SW 1271 (cell line): ENCODE measurements at places on chromosomes 3 and 15.

DNA sequence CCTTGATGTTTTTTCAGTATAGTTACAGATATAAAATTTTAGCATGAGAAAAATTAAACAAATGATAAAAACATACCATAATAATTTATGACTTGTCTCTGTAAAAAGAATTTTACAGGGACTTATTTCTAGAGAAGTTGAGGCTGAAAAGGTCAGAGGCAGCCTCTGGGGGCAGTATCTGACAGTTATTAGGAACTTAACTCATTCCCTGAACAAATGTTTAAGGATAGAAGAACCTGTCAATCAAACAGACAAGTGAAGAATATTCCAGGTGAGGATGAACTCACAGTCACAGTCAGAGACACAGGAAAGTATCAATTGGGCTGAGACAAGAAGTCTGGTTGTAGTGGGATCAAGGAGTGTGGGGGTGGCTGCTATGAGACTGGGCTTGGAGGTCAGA is 7.3 kb downstream of the MYLK start:
- no peak for DNase-seq

DNA sequence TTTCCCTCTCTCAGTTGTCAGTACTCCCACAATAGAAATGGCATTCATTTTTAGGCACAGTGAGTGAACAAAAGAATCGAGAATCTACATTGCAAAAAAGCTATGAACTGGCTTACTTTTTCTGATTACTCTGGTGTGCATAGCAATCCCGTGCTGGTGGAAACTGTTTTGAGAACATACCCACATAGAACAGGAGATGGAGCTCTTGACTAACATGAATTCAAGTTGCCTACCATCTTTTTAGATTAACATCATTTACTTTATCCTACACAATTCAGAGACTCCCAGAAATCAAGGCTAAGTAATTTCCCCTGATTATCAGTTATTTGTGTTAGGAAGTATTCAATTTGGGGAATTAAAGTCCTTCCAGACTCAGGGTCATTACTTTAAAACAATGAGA is 326.6 kb downstream of the ARPP21 start:
- DNase-seq = peak; percentile 16

- DNase-seq = no peak
Observed at GRCh38 chr15:83959477-83959876, 276.1 kb upstream of the GOLGA6L4 start.

DNA sequence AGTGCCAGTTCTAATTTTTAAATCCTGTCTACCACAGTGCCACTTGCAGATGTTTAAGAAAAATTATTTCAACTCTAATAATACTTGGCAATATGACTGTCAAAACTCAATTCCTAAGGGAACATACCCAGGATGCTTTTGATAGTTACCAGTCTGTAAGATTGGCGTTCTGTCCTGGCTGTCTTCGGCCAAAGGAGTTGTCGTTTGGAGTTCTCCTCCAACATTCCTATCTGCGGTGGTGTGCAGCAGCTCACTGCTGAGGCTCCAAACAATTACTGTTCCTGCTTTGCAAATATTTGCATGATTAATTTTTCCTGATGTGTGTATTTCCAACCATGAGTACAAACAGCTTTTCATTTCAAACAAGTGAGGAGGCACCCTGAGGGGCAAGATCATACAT is 330.8 kb upstream of the DPH6 start:
- no peak for DNase-seq

DNA sequence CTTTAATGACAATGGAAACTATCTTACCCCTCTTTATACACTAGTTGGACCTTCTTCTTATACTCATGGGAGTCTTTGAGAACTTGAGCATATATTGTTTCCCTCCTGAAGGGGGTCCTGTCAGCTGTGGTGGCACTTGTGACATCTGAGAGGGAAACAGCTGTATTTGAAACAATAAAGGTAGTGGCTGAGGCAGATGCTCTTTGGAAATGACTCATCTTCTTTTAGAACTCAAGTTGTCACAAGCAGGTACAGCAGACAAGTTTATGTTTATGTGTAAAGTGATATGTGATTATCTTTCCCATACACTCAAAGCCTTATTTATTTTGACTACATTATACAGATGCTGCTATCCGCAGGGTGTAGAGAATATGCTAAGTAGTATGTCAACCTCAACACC is 220.0 kb upstream of the GRM7 start:
- no peak for DNase-seq

- DNase-seq = no peak
Observed at GRCh38 chr3:122987736-122988319, 39.7 kb downstream of the SEMA5B start.

DNA sequence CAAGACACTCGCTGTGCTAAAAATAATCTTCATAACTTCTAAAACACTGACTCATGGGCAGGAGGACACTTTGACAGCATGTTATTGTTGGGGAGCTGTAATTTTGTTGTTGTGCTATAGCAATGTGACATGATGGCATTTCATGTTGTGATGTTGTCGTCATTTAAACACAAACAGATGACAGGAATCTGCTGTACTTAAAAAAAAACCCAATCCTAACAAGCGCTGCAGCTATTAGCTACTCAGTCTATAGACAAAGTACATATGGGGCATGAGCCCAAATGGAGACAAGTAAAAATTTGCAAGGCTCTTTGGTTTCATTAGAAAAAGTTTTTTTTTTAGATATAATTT is 828 bp upstream of the ATOSA start:
- no peak for DNase-seq

DNA sequence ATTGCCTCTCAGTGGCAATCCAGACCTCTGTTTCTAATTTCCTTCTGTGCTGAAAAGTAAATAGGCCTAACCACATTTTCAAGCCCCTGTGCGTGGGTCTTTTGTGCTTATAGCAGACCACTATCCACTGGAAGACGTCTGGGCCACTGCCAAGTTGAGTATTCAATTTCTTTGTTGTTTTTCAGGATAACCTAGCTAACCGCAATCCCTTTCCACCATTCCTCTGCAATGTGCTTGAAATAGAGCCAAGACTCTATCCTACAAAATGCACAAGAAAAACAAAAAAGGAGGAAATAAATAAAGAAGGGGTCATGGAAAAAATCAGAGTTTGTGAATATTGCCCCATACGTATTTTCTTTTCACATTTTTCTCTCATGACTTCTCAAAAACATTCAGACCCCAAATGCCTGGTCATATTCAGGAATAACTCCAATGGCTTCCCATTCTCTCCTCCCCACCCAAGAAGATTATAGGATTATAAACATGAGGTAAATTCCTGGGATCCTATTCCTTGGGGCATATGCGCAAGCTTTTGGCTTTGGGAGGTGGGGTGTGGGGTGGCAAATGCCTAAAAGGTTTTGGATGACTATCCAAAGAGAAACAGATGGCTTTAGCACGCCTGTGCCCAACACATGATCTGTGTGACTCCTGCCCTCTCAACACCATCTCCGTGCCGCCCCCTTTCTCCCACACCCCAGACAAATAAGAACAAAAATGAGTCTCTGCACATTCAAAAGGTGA is 217.9 kb upstream of the THBS1 start:
- no peak for DNase-seq

GRCh38 chr3:109784852-109785631 is 447.7 kb upstream of the DPPA4 start:
- DNase-seq = no peak

DNA sequence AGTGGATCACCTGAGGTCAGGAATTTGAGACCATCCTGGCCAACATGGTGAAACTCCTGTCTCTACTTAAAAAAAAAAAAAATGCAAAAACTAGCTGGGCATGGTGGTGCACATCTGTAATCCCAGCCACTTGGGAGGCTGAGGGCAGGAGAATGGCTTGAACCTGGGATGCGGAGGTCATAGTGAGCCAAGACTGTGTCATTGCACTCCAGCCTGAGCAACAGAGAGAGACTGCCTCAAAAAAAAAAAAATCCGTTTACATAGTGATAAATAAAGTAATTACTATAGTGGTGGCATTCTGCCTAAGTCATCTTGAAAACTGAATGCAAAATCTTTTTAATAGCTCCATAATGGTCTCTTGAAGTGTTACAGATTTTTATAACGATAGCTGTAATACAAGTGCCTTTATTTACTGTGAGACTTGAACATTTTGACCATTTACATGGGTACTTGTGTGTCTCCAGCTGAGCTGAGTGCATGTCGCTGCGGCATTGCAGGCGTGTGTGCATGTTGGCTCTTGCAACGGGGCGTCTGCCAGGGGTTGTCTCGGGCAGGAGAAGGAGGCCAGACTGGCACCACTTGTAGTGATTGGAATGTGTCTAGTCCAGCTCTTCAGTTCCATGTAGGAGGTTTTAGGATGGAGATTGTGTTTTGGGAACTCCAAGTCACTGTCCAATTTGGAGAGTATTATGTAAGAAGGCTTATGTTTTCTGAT is 111.9 kb downstream of the IGF1R start:
- no peak for DNase-seq

- DNase-seq = no peak
Observed at GRCh38 chr3:175447521-175447920, 588.4 kb downstream of the NAALADL2 start.

DNA sequence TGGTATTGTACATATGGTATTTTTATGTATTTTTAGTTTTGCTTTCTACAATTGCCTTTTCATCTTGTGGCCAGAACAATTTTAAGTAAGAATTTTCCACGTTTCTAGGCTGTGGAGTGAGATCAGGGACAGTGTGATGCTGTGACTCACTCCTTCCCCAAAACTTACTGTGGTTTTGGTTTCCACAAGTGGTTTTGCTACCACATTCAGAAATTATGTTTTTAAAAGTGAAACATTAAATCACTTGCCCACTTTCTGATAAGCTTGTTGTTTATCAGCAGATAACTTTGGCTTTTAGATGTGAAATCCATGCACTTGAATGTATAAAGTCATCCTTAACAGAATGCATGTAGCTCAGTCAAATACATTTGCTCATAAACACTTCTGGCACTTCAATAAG is 192.2 kb upstream of the THRB start:
- no peak for DNase-seq

DNA sequence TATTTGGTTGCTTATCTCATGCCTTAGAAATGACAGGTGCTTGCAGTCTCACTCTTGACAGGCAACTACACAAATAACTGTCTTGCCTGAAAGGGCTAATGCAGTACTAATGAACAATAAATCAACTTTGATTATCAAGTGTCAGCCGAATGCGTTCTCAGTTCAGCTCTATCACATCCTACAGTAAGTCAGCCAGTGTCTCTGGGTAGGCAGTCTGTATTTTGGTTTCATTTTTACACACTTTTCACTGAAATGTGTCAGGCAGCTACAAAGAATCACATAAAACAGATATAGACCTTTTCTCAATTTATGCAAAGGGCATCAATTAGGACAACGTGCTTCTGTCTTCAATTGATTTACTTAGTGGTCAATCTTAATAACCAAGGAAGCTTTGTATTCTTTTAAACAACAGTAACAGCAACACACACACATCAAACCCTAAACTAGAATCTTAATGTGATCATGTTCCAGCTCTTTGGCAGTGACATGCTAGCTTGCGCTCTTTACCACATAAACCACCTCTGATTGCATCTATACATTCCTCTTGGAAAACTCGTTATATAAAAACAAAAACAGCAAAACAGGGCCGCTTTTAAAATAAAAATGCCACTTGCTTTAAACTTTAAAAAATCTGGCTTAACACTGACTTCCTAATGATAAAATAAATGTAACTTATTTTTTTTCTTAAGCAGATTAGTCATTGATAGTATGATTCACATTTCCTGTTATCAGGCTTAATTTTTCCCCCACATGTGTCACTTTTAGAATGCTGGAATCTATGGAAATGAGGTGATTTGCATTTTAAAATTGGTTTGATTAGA is 520.4 kb downstream of the FOXP1 start:
- DNase-seq = no peak

GRCh38 chr15:64947211-64947610 is 35.5 kb downstream of the ANKDD1A start:
- DNase-seq = no peak

- DNase-seq = no peak
Observed at GRCh38 chr3:145899241-145899640, 261.7 kb downstream of the PLOD2 start.

- DNase-seq = no peak
Observed at GRCh38 chr3:66405701-66406091, 95.1 kb downstream of the LRIG1 start.

DNA sequence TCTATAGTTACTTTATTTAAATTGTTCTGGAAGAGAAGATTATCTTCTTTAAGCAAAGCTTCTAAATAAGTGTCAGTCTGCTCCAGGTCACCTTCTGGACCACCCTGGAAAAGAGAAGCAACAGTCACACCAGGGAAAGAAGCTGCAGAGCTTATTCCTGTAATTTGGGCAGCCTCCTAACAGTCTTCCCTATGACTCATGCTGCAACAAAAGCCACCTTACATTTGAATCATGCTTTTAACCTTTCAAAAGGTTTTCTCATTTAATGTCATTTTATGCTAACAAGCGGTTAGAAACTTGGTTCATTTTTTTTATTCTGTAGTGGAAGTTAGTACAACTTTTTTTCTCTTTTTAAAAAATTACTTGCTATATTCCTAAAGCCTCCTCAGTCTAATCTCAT is 5.3 kb upstream of the GUCA1C start:
- DNase-seq = no peak

- DNase-seq = no peak
Observed at GRCh38 chr3:148075771-148076716, 621.7 kb upstream of the AGTR1 start.

DNA sequence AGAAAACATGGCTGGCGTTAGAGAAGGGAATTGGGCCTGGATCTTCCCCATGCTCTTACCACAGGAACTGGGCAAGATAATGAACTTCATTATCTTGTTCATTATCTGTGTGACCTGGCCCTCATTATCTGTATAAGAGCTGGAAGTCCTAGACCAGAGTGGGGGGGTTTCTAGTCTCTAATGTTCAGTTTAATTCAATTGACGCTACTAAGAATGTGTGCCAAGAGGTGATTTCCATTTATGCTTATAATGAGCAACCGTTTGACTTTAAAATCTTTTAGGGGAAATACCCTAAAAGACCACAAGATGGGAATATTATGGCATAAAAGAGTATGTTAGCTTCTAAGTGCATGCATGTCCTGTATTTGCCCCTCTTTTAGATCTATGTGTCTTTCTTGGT is 59.1 kb upstream of the CSTA start:
- no peak for DNase-seq

DNA sequence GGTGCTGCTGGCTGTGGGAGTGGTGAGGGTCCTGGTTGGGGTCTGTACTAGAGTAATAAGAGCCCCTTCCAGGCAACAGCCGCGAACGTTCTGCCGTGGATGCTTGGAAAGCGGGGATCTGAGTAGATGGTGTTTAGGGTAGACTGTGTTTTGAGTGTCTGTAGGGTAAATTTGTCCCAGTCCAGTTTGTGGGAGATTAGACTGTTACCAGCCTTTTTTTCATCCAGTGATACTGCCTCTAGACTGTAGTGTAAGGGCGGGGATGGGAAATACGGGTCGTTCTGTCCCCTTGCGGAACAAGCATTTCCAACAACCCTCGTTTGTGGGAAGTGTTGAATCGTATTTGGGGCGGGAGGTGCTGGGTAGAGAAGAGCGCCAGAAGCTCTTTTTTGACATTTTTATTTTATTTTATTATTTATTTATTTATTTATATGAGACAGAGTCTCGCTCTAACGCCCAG is 424 bp downstream of the HAUS2 start:
- DNase-seq = no peak

GRCh38 chr3:144312702-144313101 is 341.1 kb downstream of the DIPK2A start:
- no peak for DNase-seq

GRCh38 chr3:7707187-7707586 is 794.4 kb upstream of the LMCD1 start:
- no peak for DNase-seq
